ENCODE measurements at places on chromosomes 2 and 18. TPM values are rescaled to one million over a fixed set of nuclear protein-coding genes. Genes with fewer than 3 reads are reported as not detected.
A peak's percentile ranks its signal among the peaks of the same experiment; 100 is the strongest.

The ITPRIPL1 gene
- 24.8 TPM for total RNA-seq

GRCh38 chr2:102434655-102435381 lies 11.9 kb downstream of the IL18RAP start:
- no peaks in the 10 kb centered on the region for H3K36me3 ChIP-seq
- no peaks in the 10 kb centered on the region for H3K27me3 ChIP-seq
- H3K27ac ChIP-seq: peak overlapping the region; percentile 11

The LDLRAD4 gene
- total RNA-seq: 29.3 TPM

The SLC16A14 gene
- 2.2 TPM for total RNA-seq

The TMEM178A gene
- 0.39 TPM for total RNA-seq

DNA sequence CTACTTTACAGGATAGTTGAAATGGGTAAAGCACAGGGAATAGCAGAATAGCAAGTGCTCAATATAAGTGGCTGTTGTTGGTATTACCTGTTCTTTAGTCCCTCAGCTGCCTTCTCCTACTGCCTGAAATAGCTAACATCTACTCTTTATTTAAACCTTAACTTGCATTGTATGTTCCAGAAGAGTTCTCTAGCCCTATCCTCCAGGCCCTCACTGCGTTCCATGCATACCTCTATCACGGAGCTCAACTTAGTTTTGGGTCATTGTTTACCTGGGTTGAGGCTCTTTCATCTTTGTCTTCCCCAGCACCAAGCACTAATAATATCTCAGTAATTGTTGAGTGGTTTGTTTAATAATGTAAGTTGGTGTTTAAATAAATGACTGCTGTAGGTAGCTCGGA lies 242.2 kb upstream of the FANCL start:
- H3K27me3 ChIP-seq: no peaks in the 10 kb centered on the region
- H3K36me3 ChIP-seq: no peaks in the 10 kb centered on the region
- no peak for DNase-seq
- no peak overlapping the region for H3K27ac ChIP-seq

DNA sequence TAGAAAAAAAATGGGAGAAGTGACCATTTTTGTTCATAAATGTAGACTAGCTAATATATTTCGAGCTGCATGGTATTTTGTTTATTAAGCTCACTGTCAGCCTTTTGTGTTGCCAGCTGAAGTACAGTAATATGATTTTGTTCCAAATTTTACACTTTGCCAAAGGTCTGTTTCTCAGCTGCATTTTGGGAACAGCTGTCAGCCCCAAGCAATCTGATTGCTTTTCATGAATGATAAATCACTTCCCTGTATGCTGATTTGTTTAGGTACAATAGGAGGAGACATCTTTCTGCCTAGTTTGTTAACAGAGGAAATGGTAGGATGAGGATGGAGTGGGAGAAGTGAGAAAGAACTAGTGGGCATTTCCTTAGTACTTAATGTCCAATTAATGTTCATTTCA lies 79.3 kb downstream of the NABP1 start:
- peaks cover 5% of the 10 kb centered on the region for H3K4me1 ChIP-seq
- peaks cover 16% of the 10 kb centered on the region for H3K27me3 ChIP-seq
- no peak overlapping the region for H3K27ac ChIP-seq
- DNase-seq: no peak
- H3K36me3 ChIP-seq: no peaks in the 10 kb centered on the region

The NRP2 gene
- total RNA-seq: 3.8 TPM

The UGT1A3 gene
- total RNA-seq: not detected

The DLX2 gene
- total RNA-seq: not detected

DNA sequence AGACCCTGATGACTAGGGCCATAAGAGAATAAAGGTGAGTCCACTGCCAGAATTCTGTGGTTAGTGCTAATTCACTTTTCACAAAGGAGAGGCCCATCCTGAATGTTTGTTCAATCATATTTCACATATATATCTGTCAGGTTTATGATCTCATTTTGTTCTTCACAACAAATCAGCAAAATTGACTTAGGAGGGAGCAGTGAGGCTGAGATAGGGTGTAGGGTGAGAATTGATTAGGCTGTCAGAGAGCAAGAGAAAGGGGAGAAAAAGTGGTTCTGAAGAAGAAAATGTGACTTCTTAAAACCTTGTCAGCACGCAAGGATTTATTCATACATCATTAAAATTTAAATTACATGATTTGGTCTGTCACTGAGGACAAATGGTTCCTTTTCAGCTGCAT lies 117.7 kb downstream of the FHOD3 start:
- no peak overlapping the region for H3K27ac ChIP-seq
- peaks cover 2% of the 10 kb centered on the region for H3K4me1 ChIP-seq
- no peak for DNase-seq
- H3K27me3 ChIP-seq: peaks cover 8% of the 10 kb centered on the region

The NCKAP5 gene
- not detected for total RNA-seq

DNA sequence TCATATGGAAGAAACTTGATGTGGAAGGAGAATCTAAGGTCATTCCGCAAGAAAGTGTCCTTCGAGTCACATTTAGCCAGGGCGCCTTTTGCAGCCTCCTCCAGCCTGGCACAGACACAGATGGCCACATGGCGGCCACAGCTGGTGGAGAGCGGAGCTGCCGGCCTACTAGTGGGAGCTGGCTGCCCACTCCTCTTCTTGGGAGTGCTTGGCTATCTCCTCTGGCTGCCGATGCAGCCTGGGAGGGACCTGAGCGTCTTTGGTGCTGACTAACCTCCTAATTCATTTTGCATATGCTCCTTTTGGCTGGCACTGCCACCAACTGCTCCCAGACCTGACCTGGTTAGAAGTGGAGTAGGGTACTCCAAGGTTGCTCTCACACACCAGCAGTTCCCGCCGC lies 199.3 kb upstream of the MYT1L start:
- H3K27ac ChIP-seq: no peak overlapping the region
- H3K27me3 ChIP-seq: no peaks in the 10 kb centered on the region
- no peaks in the 10 kb centered on the region for H3K4me1 ChIP-seq
- no peak overlapping the region for H3K4me3 ChIP-seq
- no peak for DNase-seq

DNA sequence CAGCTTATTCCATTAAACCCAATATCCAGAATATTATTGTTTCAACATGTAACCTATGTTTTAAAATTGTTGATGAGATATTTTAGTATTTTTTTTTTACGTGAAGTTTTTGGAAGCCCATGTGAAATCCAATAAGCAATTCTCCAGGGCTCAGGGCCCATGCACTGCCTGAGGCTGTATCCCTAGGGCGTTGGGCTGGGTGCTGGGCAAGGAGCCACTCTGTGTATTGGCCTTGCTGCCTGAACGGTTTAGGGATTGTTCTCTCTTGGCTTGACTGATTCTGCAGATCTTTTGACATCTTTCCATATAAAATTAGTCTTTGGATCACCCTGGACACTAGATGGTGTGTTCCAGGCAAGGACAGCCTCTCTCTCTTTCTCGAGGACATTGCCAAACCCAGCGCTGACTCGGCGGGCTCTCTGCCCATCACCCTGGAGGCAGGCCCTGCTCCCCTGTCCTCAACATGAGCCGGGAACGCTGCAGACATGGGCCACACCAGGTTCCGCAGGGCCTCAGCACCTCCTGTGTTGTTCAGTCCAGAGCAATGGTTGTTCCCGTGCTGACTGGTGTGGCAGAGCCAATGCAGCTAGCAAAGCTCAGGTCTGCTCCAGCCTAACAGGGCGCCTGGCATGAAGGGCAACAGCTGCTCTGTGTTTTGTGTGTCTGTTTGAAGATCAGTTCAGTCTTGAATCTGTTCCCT lies 163.0 kb downstream of the SEPTIN10 start:
- H3K4me1 ChIP-seq: peaks cover 15% of the 10 kb centered on the region
- H3K27ac ChIP-seq: no peak overlapping the region
- no peak for DNase-seq
- H3K4me3 ChIP-seq: no peak overlapping the region

GRCh38 chr2:227324642-227324994 lies 433 bp upstream of the MFF start:
- DNase-seq: peak; percentile 10
- H3K4me1 ChIP-seq: peaks cover 27% of the 10 kb centered on the region
- H3K36me3 ChIP-seq: peaks cover 4% of the 10 kb centered on the region
- H3K27me3 ChIP-seq: no peaks in the 10 kb centered on the region
- H3K27ac ChIP-seq: peak overlapping the region; percentile 89

DNA sequence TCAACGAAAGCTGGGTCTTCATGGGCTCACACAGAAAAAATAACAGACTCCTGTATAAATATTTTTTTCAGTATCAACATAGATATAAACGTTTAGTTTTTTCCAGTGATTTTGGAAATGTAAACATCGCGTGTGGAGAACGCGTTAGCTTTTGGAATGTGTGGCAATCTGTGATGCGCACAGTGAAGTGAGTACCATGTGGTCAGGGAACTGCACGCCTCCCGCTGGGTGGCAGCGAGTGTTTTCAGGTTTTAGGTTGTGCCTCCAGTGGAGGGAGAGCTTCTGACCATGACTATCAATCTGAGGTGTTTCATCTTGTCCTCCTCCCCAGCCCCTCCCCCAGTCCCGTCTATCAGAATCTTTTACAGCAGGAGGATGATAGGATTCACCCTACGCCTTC lies 127.8 kb downstream of the ARHGAP28 start:
- H3K36me3 ChIP-seq: no peaks in the 10 kb centered on the region
- H3K27me3 ChIP-seq: no peaks in the 10 kb centered on the region
- H3K4me3 ChIP-seq: no peak overlapping the region
- DNase-seq: no peak

GRCh38 chr18:73831688-73832087 lies 315.9 kb downstream of the FBXO15 start:
- H3K4me3 ChIP-seq: no peak overlapping the region
- H3K4me1 ChIP-seq: no peaks in the 10 kb centered on the region
- H3K36me3 ChIP-seq: no peaks in the 10 kb centered on the region
- no peaks in the 10 kb centered on the region for H3K27me3 ChIP-seq

The GAD1 gene
- total RNA-seq: 6.5 TPM
